ENCODE measurements at places on chromosomes 4 and X.

DNA sequence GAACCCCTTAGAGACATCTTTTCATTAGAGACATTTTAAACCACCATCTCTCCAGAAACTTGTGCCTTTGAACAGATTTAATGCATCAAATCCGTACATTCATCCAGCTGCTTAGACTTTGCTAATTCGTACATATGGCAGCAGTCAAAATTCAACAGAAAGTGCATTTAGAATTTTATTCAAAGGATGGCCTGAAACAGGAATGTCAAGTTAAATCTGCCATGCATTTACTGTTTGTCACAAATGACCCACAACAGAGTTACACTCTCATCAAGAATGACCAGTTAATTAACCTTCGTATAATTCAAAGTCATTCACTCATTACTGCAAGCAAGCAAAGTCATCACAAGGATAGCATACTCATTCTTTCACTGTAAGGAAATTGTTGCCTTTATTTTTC lies 284.3 kb downstream of the SLC7A11 start:
- DNase-seq = no peak

GRCh38 chrX:134803060-134803459 lies 144.8 kb upstream of the PLAC1 start:
- no peak for DNase-seq

DNA sequence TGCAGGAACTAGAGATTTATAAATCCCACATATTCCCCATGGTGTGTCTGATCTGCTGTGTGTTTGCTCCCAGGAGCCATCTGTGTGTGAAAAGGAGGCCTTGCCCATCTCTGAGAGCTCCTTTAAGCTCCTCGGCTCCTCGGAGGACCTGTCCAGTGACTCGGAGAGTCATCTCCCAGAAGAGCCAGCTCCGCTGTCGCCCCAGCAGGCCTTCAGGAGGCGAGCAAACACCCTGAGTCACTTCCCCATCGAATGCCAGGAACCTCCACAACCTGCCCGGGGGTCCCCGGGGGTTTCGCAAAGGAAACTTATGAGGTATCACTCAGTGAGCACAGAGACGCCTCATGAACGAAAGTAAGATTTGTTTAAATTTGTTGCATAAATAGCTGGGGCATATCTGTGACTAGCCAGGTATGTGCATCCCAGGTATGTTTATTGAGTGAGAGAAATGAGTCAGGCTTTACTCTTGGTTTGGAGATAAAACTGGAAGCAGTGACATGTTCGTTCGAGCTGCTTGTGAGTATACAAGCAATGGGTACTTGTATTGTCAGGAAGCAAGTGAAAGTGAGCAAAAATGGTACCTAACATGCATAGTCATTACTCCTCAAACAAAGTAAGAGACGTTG lies 89.5 kb downstream of the PTTG2 start:
- no peak for DNase-seq

GRCh38 chr4:147174591-147174990 lies 228.9 kb upstream of the TTC29 start:
- DNase-seq = no peak

- no peak for DNase-seq
Measured at GRCh38 chr4:161519611-161520010, 644.2 kb downstream of the FSTL5 start.

DNA sequence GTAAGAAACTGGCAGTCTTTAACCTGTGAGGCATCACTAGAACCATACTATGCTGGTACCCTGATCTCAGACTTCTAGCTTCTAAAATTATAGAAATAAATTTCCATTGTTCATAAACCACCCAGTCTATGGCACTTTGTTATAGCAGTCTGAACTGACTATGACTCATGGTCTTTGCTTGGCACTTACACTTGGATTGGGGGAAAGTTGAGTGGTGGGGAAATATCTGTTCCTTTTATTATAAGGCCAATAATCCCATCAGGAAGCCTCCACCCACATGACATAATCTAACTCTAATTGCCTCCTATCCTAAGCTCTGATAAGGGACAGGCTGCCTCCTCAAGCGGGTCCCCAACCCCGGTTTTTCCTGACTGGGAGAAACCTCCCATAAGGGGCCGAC lies 61.4 kb upstream of the PACRGL start:
- no peak for DNase-seq

DNA sequence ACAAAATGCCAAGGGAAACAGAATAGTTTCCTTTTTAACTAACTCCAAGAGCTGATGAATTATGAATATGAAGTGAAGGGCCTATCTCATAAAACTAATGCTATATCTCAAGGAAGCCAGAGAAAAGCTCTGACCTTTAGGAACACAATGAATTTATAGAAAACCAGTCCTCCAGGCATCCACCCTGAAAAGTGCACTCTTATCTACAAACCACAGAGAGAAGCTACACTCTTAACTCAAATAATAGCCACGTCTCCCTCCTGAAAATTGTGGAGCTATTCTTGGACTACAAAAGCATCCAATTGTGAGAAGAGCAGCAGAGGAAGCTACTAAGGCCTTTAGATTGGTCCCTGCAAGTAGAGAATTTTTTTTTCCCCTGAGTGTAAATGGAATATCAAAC lies 253.9 kb downstream of the IL15 start:
- no peak for DNase-seq

DNA sequence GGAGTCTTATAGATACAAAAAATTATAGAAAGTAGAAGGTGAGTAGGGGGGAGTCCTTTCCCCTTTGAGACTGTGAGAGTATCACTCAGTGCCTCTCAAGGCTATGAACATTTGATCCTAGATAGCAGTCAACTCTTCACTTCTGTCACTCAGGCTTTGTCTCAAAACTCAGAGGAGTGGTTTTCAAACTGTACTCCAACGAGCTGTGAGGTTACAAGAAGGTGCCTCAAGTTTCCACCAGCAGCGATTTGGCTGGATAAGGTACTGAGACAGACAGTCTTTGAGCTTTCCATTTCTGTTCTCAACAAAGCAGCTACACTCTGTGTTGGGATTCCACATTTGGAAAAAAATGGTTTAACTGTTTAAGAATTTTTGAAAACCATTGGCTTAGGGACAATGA lies 48.0 kb upstream of the NDST3 start:
- no peak for DNase-seq

DNA sequence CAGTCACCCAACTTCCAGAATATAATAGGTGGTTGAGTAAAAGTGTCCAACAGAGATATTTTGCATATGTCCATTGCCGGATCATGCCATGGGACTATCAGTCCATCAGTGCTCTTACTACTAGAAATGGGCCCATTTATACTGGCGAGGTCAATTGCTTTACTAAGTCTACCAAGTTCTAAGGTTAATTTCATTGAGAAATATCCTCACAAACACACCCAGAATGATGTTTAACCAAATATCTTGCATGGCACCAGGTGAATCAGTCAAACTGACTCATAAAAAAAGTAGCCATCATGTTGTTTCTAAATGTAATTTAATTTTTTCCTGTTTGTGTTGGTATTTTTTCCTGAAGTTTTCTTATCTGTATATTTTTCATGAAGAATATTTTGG lies 1217.0 kb downstream of the RAPGEF2 start:
- no peak for DNase-seq

DNA sequence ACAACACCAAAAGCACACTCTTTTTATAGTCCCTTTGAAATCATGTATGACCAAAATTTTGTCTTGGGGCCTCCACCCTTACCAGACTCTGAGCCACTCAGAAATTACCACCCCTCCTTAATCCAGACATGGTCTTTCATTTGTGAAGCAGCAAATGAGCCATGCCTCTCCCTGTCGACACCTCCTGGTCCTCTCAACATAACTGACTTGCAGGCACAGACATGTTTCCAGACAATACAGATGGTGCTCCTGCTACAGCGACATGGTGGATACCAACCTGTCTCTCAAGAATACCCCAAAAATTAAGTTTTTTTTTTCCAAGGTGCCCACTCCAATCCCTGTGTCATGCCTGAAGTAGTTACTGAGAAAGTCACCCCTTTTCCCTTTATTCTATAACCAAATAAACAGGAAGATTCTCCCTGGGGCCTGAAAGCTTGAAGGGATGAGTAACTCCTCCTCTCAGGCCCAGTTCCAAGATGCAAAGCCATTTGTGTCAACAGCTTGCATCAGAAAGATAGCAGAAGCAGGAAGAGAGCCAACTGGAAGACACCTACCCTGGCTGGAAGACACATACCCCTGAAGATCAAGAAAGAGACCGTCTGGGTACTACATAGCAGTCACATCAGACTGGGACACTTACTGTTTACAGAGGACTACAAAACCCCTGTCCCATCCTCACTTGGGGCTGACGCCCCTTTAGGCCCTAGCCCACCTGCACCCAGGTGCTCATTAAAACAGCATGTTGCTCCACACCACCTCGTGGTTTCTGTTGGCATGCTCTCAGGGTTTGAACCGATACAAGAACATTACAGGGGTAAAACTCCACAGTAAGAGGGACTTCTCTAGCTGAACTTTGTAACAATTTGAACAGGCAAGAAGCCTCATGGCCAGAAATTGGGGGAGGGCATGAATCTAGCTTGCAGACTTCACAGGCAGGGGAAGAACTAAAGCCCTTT lies 5.5 kb upstream of the UGT2B17 start:
- no peak for DNase-seq

DNA sequence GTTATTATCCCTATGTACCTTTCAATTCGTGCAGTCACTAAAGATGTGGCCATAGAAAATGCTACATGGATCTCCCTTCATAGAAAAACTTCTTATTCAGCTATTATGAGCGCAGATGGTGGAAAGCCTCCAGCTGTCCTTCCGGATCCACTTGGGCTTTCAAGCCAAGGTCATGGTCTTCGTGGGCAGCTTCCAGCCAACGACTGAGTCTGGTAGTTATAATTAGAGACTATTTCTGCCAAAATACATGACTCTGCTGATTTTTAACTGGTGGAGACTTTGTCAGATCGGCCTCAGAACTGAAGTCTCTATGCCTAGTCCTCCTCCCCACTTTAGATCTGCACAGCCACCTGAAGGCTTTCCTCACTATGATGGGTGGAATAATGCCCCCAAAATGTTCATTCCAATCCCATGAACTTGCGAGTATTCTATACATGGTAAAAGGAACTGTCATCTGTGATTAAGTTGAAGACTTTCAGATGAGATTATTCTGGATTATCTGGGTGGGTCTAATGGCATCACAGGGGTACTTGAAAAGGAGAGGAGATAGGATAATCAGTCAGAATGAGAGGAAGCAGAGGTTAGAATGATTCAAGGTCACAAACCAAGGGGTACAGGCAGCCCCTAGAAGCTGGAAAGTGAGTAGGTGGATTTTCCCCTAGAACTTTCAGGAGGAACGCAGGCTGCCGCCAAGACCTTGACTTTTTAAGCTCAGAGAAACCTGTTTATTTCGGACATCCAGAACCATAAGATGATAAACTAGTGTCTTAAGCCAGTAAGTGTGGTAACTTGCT lies 171.1 kb upstream of the CXCL13 start:
- no peak for DNase-seq

DNA sequence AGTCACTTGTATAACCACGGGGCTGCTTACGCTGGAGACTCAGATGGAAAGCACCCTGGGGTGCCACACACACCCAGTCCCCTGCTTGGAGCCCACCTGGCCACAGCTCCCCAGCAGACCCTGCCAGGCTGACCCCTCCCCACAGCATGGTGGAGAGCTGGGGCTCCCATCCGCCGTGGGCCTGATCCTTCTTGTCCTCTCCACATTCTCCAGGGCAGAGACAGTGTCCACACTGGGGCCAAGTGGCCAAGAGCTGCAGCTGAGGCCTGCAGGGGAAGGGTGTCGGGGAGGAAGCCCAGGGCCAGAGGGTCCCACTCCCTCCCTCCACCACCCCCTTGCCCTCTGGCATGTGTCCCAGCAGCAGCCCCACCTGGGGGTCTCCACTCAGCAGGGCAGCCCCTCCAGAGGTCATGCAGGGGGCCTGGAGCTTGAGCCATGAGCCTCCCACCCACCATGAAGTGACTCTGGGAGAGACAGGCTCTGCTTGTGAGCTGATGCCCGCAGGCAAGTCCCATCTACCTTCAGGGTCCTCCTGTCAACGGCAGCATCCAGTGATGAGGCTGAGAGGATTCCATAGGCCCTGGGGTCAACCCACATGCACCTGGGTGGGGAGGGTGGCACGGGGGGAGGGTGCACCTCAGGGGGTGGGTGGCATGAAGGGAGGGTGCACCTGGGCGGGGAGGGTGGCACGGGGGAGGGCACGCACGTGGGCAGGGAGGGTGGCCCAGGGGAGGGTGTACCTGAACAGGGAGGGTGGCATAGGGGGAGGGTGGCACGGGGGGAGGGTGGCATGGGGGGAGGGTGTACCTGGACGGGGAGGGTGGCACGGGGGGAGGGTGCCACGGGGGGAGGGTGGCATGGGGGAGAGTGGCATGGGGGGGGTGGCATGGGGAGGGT lies 56.4 kb downstream of the FAM53A start:
- no peak for DNase-seq

DNA sequence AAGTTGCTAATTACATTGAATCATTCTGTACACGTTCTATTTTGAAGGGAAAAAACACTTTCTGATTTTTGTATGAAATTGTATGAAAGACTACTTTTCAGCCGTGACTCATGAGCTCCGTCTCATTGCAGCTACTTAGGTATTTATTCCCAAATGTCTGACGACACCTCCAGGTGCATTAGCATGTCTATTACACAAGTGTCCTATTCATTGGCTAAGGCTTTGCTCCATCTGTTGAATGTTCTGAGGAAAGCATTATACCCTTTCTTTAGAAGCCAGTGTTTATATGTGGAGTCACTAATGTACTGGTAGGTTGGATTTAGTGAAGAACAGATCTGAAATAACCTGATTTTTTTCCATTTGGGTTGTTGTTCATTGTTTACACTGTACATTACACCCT lies 51.8 kb downstream of the MAP7D3 start:
- DNase-seq = no peak

DNA sequence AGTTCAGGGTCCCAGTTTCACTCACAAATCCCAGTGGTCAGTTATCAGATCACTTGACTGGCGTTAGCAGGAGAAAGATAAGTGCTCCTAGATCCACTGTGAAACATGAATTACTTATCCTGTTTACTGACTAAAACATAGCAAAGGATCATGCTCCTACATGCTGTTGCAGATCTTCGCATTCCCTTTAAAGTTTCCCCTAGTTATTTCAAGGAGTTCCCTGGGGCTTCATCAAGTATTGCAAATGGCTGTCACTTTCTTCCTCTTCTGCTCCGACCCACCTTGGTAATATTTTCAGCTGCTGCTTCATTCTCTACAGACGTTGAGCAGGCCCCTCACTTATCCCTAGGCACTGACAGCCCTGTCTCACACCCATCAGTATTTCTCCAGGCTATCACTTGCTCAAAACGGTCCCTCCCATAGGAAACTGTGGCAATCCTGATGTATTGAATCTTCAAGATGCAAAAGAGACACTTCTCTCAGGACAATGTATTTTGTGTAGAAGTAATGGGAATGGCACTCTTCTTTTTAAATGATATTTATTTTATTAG lies 466.0 kb downstream of the INPP4B start:
- DNase-seq = no peak

Measured in right atrium auricular region (tissue), 2 donors.